ENCODE measurements at places on chromosomes 4 and X.

GRCh38 chr4:140693562-140693961, 62.6 kb downstream of the TBC1D9 start:
- DNase-seq, result no peak

DNA sequence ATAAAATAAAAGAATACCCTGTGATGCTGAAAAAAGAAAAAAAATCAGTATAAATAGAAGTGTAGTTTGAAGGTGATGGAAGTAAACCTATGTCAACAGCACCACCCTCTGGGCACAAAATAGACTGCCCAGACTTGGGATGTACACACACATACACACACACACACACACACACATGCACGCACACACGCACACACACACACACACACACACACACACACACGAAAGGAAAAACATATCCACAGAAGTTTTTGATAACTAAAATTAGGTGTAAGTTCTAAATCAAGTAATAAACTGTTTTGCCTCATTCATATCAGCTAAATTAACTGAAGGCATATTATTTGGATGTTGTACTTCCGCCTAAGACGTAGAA, 40.5 kb downstream of the ANXA5 start:
- peak; percentile 36 for DNase-seq

GRCh38 chrX:7568130-7568529, 274.8 kb upstream of the VCX start:
- no peak for DNase-seq

DNA sequence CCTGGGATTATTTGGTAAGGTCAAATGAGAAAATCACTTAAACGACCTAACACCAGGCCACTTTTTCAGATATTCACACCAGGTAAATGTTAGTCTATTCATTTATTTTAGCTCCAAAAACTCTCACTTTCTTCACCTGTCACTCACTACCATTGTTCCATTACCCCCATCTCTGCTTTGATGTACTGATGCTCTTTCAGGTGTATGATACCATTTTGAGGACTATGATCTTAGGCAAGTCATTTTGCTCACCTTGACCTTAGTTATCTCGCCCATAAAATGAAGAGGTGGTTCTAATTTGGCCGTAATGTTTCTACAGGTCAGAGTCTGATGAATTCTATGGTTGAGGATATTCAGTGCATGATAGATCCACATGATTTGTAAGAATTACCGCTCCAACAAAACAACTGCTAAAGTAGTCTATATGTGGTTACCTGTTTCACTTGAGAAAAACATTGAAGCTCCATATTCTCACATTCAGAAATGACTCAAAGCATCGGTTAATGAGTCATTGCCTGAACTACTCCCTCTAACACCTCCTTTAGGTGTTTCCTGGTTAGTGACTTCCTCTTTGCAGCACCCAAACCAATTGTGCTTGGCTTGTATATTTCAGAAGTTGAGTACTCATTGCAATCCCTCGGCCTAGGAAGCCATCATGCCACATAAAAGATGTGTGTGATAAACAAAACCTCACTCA, 4.5 kb downstream of the DTHD1 start:
- DNase-seq, result peak; percentile 24

DNA sequence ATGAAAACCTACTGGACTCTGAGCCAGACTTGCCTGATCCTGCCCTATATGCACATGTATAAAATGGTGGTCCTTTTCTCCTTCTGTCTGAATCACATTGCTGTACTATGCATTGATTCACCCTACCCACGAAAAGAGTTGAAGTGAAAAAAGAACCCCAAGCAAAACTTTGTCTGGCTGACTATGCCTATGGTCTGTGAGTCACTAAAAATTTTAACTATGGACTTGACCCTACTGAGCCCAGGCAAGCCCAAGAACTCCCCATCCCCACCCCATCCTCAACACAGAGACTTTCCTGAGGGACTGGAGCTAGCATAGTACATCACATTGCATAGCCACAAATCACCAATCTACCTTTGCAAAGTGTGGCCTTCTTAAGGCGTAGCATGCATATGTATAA, 116.6 kb upstream of the TENM3 start:
- DNase-seq, result no peak
